ENCODE measurements at places on chromosomes 7 and 10.
A peak's percentile ranks its signal among the peaks of the same experiment; 100 is the strongest.

DNA sequence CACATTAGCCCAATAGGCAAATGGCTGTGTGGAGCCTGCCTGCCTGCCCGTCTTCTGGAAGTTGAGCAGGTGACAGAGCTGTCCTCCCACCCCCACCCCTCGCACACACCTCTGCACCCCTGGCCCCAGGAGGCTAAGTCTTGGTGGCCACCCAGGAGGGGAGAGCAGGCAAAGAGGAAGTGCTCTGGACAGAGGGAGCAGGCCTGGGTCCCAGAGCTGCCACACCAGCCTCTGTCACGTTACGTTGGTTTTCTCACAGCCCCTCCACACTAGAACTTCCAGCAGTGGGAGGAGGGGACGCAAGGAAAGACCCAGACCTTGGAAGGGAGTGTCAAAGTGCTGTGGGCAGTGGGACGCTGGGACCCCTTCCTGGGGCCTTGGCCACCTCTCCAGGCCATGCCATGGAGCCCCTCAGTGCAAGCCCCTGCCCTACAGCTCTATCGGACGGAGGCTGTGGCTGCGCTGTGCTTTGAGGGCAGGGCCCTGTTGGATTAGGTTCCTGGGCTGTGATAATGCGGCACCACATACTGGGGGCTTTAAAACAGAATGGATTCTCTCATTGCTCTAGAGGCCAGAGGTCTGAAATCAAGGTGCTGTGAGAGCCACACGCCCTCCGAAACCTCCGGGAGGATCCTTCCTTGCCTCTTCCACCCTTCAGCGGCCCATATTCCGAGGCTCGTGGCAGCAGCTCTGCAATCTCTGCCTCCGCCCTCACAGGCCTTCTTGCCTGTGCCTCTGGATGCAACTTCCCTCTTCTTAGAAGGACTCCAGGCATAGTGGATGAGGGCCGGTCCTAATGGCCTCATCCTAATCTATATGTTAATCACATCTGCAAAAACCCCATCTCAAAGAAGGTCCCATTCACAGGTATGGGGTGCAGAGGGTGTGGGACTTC lies 9.9 kb downstream of the PRKAG2 start:
- DNase-seq = peak; percentile 6

GRCh38 chr10:45548068-45548467 lies 124.5 kb downstream of the ZFAND4 start:
- no peak for DNase-seq

DNA sequence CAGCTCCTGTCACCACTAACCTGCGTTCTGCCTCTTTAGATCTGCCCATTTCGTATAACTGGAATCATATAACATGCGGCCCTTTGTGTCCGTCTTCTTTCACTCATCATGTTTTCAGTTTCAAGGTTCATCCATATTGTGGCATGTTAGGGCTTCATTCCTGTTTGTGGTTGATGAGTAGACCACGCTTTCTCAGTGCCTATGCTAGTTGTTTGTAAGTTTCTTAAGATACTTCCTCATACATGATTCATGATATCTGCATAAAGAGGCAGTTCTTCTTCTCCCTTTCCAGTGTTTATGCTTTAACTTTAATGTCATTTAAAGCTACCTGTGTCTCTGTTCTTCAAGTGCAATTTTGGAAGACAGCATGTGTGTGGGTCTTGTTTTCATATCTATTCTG lies 79.5 kb upstream of the FAM20C start:
- DNase-seq = no peak

DNA sequence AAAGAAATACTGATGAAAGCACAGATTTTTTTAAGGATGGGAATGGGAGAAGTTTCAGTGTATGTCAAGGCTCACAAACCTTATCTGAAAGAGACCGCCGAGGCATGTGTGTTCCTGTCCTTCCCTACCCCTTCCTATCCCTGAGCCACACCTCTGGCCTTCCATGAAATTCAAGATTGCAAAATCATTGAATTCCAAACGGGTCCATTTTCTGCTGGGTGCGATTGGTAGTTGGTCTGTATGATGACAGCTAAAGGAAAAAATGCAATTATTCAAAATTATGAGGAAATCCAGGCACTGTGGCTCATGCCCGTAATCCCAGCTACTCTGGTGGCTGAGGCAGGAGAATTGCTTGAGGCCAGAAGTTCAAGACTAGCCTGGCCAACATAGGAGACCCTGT lies 170.1 kb downstream of the ARHGAP12 start:
- DNase-seq = no peak

GRCh38 chr7:101916041-101916800 lies 98.8 kb downstream of the CUX1 start:
- DNase-seq = no peak

DNA sequence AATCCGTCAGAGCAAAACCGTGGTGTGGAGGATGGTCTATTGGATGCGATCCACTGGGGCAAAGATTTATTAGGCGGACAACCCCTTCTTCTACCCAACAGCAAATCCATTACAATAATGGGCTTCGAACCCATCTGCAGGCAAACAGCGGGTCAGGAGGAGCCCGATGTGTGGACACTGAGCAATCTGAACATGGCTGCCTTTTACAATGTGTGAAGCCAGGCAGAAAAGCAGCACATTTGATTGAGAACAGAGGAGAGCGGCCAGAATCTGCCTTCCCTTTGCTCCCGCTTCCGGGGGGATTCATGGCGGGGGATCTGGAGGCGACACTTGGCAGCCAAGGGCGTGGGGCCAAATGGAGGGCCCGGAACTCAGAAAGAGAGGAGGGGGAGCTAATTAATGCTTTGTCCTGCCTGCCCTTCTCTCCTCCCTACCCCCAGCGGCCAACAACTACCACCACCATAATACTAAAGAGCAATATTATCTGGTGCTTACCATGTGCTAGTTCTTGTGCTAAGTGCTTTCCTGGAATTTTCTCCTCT lies 133.0 kb downstream of the EMX2 start:
- DNase-seq = no peak

GRCh38 chr7:93923942-93924341 lies 2.4 kb downstream of the GNG11 start:
- no peak for DNase-seq

DNA sequence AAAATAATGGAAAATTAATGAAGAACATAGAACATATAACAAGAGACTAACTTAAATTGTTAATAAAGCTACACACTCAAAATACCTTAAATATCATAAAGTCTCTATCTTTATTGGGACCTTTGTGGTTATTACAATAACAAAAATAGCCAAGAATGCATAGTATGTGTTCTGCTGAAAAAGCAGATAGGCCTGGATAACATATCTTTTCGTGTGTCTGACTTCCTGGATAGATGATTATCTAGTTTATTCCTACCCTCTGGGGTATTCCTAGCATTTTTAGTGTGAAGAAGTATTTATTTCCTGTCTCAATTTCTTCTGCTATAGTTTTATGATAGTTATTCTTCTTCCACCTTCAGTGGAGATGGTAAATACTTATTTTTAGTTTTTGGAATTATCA lies 36.5 kb downstream of the CALCR start:
- no peak for DNase-seq

DNA sequence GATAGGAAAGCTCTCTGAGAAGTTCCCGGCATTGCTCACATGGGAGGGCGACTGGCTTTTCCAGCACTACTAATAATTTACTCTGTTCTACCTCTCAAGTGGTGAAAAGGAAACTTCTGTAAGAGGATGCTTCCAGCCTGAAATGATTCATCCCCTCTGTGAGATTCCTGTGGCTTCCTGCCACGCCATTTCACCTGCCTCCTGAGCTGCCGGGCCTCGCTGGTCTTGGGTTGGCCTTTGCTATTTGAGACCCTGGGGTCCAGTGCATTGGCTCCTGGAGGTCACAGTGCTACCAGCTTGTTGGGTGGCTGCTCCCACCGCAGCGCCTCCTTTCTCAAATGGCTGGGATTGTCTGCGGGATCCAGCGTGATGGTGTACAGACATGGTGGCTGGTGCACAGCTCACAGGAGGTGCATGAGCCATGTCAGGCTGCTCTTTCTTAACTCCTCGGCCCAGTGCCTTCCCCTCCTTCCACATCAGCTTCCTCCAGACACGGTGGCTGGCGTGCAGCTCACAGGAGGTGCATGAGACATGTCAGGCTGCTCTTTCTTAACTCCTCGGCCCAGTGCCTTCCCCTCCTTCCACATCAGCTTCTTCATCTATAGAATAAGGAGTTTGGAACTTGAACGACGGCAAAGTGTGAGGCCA lies 42.9 kb upstream of the PCBD1 start:
- peak; percentile 62 for DNase-seq

DNA sequence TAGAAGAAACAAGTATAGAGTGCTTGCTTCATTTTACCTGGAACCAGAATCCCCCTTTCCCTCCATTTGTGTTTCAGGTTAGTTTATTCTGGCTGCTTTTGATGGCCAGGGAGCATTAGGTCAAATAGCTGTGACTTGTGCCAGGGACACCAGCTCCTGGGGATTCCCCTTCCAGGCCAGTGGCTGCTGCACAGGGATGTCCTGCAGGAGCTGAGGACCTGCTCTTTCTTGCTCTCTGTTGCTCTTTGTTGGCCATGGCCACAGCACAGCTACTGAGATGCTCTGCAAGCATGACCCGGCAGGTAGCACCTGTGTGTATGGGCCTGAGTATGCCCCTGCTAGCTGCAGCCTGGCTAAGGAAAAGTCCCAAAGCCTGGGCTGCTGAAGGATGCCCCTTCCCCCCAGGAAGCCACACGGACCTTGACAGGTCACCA lies 208.9 kb downstream of the EBF3 start:
- no peak for DNase-seq
